Stimulated activated naive CD4-positive, alpha-beta T cell treated with Interleukin-2 at 50 U/mL for 16 hours (primary cell): ENCODE measurements at places on chromosomes 3 and 15.

DNA sequence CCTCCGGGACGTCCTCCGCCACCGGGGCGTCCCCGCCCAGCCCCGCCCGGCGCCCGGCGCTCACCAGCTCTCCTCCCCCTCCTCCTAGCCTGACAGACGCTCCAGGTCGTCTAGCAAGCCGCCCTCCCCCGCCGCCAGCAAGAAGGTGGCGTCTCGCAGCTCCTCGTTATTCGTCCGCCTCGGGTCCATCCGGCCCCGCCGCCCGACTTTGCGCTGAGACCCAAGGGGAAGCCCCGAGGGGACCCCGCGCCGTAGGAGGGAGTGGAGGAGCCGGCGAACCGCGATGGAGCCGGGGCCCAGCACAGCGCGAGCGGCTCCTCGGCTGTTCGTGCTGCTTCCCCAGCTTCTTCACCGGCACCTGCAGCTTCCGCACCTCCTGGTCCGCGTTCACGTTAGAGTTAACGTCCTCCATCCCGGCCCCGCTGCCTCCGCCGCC lies 26.3 kb upstream of the MTHFS start:
- peak; percentile 72 for DNase-seq

DNA sequence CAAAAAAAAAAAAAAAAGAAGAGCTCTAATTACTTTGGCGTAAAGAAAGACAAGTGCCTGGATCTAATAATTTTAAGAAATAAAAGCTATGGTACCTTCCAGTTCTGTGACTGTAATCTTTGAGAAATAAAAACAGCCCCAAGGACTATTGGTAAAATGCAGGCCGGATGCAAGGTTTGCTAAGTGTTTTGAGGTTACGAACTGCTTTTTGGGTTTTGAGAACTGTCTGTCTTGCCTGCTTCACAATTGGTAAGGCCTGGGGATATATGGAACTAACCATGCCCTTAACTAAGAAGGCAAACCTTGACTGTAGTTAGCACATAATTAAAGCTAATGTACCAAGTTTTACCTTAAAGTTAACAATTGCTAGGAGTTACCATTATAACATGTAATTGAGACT lies 388.4 kb upstream of the CBLB start:
- DNase-seq, result no peak

DNA sequence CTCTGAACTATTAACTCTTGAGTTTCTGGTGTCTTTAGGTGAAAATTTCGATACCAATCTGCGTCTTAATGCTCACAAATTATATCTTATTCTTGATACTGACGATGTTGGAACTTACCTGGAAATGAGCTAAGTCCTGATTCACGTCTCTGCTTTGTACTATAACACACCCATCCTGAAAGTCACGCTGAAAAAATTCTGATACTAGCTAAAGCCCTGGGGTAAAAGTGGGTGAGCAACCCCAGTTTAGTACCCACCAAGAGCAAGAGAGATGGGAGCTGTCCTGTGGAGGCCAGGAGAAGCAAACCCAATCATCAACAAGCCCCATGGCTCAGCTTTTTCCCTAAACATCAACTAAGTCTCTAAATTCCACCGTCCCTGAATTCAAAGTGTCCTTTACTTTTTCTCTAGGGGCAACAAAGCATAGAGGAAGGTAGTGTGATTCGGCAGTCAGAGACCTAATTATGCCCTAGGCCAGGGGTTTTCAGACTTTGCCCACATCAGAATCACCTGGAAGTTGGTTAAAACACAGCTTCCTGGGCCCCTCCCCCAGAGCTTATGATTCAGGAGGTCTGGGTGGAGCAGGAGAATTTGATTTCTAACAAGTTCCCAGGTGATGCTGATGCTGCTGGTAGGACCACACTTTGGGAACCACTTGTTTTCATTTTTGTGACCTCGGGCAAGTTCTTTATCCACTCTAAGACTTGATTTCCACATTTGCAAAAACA lies 90.2 kb downstream of the OSBPL10 start:
- DNase-seq, result no peak

DNA sequence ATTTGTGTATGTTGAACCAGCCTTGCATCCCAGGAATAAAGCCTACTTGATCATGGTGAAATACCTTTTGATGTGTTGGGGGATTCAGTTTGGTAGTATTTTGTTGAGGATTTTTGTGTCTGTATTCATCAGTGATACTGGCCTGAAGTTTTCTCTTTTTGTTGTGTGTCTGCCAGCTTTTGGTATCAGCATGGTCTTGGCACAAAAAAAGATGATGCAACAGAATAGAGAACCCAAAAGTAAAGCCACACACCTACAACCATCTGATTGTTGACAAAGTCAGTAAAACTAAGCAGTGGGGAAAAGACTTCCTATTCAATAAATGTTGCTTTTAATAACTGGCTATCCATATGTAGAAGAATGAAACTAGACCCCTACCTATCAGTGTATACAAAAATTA lies 77.6 kb downstream of the TCF12 start:
- no peak for DNase-seq

DNA sequence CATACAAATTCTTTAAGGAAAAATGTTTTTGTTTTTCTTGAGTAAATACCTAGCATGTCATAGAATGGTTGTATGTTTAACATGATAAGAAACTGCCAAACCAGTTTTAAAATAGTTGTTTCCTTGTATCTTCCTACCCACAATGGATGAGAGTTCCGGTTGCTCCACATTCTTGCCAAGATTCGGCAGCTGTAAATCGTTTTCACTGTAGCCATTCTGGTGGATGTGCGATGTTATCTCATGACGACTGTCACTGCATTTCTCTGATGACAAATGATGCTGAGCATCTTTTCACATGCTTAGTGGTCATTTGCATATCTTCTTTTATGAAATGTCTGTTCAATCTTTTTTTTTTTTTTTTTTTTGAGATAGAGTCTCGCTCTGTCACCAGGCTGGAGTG lies 36.6 kb upstream of the SH3GL3 start:
- no peak for DNase-seq

- DNase-seq, result no peak
Observed at GRCh38 chr3:45785605-45786150, 10.7 kb downstream of the SLC6A20 start.

DNA sequence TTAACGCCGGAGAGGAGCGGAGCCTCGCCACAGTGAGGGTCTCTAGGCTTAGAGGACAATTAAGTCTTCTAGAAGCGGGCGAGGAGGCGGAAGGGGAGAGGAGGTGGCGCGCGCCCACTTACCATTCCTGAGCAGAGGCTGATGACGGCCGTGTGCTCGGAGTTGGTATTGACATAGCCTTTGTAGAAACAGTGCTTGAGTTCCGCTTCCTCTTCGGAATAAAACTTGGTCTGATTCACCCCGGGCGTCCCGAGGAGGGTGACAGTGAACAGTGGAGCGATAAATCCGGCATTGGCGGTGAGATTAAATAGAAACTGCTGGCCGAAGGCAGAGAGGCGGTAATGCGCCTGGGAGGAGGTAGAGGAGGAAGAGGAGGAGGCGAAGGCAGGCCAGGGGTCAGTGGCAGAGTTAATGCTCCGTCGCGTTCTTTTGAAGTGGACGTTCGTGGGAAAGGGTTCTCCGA lies 1.3 kb downstream of the ADAMTS9 start:
- no peak for DNase-seq

DNA sequence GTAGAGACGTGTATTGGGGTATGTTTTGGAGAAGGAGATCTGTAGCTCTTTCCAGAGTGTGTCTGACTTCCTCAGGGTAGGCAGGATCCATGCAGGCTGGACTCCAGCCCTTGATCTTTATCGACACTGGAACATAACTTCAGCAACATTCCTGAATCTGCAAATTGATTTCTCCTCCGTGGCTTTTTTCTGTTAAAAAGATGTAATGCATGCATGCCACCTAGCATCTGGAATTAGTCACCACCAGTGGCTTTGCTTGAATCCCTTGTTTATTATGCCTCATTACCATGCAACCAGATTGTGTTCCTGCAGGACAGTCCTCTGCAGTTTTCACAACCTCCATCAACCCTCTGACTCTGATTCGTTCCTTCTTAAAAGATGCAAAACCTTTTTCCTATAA lies 86.1 kb downstream of the CCNL1 start:
- no peak for DNase-seq

GRCh38 chr3:71694358-71694999 lies 30.7 kb downstream of the EIF4E3 start:
- no peak for DNase-seq

DNA sequence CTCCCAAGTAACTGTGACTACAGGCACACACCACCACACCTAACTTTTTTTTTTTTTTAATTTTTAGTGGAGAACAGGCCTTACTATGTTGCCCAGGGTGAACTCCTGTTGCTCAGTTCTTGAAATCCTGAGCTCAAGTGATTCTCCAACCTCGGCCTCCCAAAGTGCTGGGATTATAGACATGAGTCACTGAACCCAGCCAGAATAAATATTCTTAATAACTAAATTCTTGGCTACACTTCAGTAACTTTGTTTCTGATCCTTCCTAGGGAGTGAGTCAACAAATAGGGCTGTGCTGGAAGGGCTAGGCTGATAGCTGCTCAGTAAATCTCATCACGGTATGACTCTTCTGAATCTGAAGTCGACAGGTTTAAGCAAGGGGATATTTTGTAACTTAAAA lies 56.6 kb downstream of the P3H2 start:
- no peak for DNase-seq

- DNase-seq, result no peak
Observed at GRCh38 chr15:59052915-59053407, 52.0 kb upstream of the CCNB2 start.

DNA sequence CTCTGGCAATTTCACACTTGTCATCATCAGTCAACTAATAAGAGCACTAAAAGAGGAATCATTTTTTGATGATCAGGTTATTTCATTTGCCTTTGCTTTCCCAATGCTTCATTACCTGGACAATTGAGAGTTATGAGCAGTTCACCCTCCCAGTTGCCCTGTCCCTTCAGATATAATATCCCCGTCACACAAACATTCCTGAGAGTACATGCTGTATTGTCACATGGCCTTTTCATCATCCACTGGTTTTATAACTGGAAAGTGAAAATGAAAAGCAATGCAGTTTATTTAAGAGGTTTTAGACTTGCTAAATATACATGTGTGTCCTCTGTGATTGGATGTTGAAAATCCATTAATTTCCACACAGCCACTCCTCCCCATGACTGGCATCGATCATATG lies 9.0 kb downstream of the RORA start:
- DNase-seq, result no peak

DNA sequence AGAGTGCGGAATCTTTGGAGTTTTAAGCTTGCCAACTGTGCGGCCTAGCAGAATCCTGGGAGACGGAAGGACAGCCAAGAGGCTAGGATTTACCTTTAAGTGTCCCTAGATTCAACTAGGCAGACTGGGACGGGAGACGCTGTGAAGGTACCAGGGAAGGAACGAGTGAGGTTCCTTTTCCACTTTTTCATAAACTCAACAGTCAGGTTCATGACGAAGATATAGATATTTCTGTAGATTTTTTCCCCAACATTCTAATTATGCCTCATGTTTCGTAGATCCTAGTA lies 564 bp upstream of the GABPB1 start:
- DNase-seq, result no peak

- DNase-seq, result no peak
Observed at GRCh38 chr3:124260206-124260915, 268.4 kb upstream of the ROPN1 start.

GRCh38 chr3:163048881-163049280 lies 1552.3 kb downstream of the OTOL1 start:
- DNase-seq, result no peak

DNA sequence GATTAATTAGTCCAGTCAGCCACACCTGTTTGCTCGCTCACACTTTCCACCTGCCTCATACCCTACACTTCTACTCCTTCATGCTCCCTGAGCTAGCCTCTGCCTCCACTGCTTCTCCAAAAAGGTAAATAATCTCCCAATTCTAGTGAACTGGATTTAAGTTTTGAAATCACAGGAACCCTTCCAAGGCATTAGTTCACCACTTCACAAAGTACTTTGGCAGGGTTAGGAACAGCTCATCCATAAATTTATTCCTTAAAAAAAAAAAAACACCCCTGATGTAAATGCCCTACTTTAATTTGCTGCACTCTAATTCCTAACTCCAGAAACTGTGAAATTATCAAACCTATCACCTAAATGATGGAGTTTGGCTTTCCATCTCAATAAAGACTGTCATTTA lies 58.3 kb downstream of the GADL1 start:
- DNase-seq, result no peak

DNA sequence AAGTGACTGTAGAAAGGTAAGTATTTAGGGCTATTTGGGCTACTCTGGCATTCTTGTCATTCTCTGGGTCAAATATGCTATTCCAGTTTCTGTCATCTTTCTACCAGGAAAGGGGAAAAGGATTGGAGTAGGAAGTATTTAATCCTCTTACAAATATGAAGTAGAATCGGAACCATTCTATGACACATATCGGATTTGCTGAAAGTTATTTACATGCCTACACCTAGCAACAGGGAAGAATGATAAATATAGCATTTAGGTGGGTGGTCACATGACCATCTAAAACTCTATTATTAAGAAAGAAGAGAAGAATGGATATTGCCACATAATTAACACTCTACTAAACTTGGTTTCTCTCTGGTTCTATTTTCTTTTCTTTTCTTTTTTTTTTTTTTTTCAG lies 1353.1 kb downstream of the ZPLD1 start:
- DNase-seq, result no peak

- no peak for DNase-seq
Observed at GRCh38 chr3:50620820-50621219, 3.9 kb downstream of the MAPKAPK3 start.

GRCh38 chr3:7959094-7959493 lies 542.5 kb upstream of the LMCD1 start:
- DNase-seq, result no peak

GRCh38 chr15:61141497-61142125 lies 87.5 kb downstream of the RORA start:
- DNase-seq, result no peak

DNA sequence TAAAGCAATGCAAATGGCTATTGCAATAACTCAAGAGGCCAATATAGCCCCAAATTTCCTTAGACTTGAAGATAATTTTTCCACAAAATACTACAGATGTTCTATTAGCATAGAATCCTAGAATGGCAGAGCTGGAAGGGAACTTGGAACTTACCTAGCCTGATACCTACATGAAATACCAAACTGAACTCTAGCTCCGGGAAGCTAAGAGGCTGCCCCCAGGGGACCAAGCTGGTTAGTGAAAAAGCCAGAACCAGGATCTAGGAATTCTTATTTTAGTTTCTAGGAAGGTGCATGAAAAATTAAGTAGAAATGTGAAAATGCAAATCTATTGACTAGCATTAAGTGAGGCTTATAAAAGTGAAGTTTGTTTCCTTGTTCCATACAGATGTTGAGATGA lies 256.0 kb upstream of the CBLB start:
- DNase-seq, result no peak

GRCh38 chr3:71926616-71927015 lies 141.7 kb upstream of the PROK2 start:
- DNase-seq, result no peak
